Mesenteric fat pad (tissue), 1 donor: ENCODE measurements at places on chromosomes 6 and 20. TPM values are rescaled to one million over a fixed set of nuclear protein-coding genes. Genes with fewer than 3 reads are reported as not detected.

DNA sequence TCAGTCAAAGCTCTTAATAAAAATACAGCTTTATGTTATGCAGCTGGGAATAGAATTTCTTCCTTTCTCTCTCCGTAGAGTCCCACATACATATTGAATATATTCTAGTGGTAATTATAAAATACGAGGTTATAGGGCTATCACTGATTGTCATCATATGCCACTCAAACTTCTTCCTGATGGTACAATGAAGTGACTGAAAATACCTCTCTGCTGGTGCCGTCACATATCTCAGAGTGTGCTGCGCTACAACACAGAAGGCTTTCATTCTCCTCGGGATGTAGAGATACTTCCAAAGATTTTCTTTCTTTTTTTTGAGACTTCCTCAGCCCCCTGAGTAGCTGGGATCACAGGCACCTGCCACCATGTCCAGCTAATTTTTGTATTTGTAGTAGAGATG, 249.9 kb downstream of the BTBD9 start:
- DNase-seq, result no peak

DNA sequence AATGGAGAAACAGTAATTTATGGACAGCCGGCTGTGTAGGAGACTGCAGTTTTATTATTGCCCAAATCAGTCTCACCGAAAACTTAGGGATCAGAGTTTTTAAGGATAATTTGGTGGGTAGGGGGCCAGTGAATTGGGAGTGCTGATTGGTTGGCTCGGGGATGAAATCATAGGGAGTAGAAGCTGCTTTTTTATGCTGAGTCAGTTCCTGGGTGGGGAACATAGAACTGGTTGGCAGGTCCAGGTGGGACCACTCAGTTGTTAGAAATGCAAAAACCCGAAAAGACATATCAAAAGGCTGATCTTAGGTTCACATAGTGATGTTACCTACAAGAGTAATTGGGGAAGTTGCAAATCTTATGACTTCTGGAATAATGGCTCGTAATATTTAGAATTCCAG, 59.3 kb downstream of the DOP1A start:
- no peak for DNase-seq

- DNase-seq, result no peak
Observed at GRCh38 chr20:16672299-16672698, 57.5 kb upstream of the SNRPB2 start.

- DNase-seq, result no peak
Observed at GRCh38 chr6:137530404-137530803, 36.2 kb upstream of the OLIG3 start.

- peak; percentile 65 for DNase-seq
Observed at GRCh38 chr6:35312076-35312800, 14.6 kb downstream of the DEF6 start.

DNA sequence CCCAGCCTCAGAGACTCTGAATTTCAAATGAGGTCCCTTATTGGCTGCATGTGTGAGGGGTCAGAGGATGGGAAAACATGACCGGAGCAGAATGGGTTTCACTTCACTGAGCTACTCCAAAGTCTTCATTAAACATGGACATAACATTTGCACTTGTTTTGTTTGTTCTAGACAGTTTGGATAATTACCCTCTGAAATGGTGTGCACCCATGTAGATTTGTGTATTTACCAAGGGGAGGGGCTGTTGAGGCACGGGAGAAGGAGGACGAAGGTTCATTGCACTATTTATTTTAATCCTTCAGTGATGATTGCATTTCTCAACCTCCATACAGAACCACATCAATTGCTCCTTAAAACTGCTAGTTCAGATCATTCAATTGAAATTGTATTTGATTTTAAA, 364.2 kb downstream of the TFAP2B start:
- no peak for DNase-seq

GRCh38 chr6:81938014-81938856, 185.8 kb upstream of the TENT5A start:
- DNase-seq, result no peak

DNA sequence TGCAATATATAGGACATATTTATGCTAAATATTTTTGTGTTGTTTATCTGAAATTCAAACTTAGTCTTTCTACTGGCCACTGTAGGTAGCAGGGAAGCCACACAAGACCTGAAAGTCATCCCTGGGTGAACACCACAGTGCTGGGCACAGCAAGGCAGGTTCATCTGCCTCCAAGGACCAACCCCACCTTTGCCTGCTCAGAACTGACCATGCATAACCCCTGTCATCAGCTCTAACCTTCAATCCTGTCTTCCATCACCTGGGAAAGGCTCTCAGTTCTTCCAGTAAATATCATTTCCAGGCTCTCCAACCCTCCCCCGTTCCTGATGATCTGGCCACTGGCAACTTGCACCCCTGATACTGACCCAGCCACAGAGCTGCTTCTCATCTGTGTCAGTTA, 32.7 kb upstream of the CST7 start:
- no peak for DNase-seq

GRCh38 chr6:32170294-32170693, 5.6 kb downstream of the AGPAT1 start:
- DNase-seq, result no peak

DNA sequence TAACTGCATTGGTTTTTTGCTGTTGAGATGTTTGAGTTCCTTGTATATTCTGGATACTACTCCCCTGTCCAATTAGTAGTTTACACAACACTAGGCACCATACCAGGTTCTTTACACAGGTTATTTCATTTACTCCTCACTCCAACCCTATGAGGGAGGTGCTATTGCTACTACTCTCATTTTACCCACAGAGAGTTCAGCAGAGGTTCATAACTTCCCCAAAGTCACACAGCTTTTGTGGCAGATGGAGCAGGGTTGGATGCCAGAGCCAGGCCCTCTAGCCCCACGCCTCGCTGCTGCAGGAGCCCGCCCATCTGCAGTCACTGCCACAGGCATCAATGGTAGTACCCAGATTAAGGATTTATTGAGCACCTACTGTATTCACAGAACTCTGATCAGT, 61.7 kb upstream of the MAP3K4 start:
- DNase-seq, result no peak

- no peak for DNase-seq
Observed at GRCh38 chr6:31896856-31897611, 464 bp downstream of the EHMT2 start.

DNA sequence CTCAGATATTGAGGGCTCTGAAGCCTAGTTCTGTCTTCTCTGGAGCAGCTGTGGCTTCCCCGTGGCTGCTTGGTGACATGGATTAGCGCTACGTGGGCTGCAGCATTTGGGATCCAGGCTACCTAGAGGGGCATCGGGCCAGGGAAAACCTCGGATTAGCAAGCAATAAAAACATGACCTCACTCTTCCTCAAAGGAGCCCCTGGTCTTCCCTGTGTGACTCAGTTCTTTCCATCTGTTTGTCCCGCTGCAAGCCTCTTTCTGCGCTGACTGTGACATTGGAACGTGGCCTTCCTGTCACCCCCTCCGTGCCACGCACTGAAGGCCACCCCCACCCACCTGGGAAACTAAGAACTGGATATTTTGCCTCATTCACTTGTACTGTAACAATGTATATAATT, 3.6 kb downstream of the MRGBP start:
- DNase-seq, result no peak

DNA sequence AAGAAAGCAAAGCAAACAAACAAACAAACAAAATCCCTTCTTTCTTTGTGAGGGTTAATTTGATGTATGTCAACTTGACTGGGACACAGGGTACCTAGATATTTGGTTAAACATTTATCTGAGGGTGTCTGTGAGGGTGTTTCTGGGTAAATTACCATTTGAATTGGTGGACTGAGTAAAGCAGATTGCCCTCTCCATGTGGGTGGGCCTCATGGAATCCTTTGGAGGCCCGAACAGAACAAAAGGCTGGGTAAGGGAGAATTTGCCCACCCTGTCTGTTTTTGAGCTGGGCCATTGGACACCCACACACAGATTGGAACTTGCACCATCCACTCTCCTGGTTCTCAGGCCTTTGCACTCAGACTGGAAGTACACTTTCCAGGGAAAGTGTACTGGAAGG, 628.8 kb upstream of the CITED2 start:
- no peak for DNase-seq

DNA sequence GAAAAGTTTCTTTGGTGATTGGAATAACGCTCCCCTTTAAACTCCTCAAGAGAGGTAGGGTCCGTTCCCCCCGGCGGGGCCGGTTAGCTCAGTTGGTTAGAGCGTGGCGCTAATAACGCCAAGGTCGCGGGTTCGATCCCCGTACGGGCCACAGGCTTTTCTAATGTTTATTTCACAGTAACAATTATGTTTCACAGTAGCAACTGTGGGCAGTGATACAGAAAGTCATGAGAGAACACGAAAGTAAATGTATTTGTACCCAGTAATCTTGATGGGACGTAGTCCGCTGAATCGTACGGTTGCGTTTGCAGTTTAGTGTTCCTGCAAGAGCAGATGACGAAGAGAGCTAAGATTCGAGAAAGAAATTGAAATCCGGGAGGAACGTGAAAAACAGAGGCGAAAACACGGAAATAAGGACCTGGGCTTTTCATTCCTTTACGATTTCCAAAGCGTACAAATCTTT, 505.5 kb downstream of the PRIM2 start:
- no peak for DNase-seq

DNA sequence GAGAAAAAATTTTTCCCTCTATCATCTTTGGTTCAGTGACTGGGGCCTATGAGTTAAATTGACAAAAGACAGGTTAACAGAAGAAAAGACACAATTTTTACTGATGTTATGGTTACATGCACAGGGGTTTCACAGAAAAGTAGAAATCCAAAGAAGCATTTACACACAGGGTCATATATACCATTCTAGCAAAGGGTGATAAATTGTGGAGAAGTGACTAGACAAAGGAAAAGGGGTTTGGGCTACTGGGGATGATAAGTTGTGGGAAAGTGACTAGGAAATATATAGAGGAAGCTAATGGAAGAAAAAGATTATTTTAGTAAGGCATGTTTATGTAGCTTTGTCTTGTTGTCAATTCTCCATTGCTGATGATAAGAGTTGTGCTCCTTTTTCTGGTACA, 276.7 kb upstream of the JARID2 start:
- DNase-seq, result no peak

DNA sequence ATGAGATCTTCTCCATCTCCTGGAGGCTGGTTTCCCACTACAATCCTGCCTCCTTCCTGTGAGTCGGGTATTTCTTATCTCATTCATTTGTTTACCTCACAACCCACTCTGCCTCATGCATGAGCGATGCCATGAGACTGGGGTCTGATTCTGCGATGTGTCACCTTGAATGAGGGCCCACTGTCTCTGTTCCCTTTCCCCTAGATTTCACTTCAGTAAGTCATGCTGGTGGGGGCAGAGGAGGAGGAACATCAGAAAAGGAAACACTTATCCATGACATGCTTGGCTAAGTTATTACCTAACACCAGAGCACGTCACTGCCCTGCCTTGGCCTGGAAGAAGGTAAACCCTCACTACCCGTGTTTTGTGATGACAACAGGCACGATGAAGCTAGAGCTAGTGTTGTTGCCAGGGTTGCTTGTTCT, 337.4 kb upstream of the PRDM1 start:
- no peak for DNase-seq

DNA sequence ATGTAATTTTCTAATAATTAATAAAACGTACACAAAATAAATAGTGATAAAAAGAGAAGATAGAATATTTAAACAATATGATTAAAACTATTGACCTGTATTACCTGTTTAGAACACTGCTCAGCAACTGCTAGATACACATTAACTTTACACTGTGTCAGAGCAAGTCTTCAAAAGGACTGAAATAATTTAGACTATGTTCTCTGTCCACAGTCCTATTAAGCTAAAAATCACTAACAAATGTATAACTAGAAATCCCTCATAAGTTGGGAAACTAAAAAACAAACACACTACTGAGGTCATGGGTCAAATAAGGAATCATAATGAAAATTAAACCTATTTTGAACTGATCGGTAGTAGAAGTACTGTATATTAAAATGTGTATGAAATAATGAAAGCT, 181.7 kb downstream of the QKI start:
- no peak for DNase-seq

DNA sequence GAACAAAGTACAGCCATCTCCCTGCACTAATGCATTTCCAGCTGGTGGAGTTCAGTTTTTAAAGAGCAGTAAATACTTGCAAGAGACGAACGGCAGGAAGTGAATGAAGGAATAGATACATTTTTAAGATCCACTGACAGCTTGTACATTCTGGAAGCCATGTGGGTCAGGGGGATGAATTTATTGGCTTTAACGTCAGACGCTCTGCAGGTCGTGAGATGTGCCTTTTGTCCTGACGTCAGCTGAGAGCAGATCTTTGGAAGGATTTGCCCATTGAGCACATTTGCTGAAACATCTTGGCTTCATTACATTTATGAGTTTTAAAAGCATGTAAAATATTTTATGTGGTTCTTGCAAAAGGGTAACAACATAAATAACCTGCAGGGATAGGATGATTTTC, 29.5 kb upstream of the SALL4 start:
- DNase-seq, result no peak

DNA sequence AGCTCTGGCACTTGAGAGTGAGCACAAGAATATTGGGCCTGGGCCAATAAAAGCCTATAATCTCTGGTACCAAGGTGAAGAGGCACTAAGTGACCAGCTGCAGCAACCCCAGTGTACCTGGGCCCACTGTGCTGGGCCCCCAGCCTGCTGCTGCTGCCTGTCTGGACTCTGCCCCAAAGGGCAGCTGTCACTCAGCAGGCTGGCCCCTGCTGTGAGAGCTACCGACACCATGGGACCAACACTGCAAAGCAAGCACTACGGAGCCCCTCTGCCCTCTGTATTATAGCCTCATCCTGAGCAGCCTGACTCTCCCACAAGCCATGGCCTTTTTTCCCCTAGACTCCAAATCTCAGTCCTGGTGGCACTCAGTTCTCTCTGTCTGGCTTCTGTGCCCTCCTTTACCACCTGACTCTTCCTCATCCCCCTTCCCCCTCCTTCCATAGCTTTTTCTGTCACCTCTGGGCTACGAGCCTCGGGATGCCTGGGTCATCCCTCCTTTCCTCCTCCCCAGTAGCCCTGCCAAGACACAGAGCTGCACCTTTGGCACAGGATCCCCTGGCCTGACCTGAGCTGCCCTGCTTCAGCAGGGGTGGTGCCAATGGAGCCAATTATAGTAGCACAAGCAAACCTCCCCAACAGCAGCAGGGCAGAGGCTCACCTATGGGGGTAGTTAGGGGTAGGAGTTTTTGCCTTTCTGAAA, 14.2 kb downstream of the RRP36 start:
- no peak for DNase-seq

GRCh38 chr6:62775427-62776022, 435.7 kb upstream of the FKBP1C start:
- no peak for DNase-seq

GRCh38 chr20:16273812-16274555, 299.3 kb downstream of the KIF16B start:
- no peak for DNase-seq

- no peak for DNase-seq
Observed at GRCh38 chr6:129695373-129696027, 14.5 kb downstream of the ARHGAP18 start.

The ETV7 gene
- total RNA-seq, result 0.29 TPM

The CEP43 gene
- total RNA-seq, result 8.6 TPM

The SLC16A10 gene
- total RNA-seq, result 30.3 TPM

The AIF1 gene
- total RNA-seq, result 60.1 TPM

The SNPH gene
- 4.9 TPM for total RNA-seq

The BEND6 gene
- 0.90 TPM for total RNA-seq

The HNF4A gene
- total RNA-seq, result 0.51 TPM

The EYS gene
- total RNA-seq, result 0.48 TPM

The NKAIN2 gene
- total RNA-seq, result 0.42 TPM

The PAX1 gene
- not detected for total RNA-seq
